ENCODE measurements at places on chromosomes 3 and 15.

DNA sequence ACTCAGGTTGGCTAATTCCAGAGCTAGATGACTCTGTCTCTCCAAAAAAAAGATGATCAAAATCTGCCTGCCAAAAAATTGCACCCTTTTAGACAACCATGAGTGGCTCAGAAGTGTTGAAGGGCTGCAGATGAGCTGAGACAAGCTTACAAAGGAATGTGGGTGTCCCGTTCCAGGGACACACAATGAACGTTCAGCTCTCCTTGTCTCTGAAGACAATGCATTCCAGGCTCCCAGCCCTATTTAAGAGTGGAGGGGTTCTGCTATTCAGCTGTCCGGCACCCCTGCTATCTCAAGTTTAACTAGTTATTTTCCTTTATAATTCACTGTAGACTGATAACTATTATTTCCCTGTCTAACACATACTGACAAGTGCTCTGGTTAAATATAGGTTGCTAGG lies 355.1 kb upstream of the WNT5A start:
- no peak for DNase-seq

DNA sequence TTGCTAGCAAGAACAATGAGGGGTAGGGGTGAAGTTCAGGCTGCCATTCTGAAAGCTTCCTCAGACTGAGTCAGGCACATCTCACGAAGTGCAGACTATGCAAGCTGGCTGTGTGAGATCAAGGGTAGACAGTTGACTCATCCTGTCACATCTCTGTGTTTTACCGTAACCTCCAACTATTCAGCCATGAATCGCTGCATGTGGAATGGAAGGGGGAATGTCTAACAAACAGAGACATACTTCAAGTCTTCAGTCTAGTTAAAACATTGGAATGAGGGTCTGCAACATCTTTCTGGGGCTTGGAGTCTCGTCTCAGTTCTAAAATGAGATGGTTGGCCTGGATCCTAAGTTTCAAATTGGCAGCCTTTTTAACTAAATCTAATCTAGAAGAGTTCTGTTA lies 25.9 kb downstream of the AGTR1 start:
- DNase-seq: no peak

GRCh38 chr15:99019558-99020540 lies 12.3 kb upstream of the PGPEP1L start:
- DNase-seq: no peak

GRCh38 chr3:10707400-10708215 lies 108.4 kb upstream of the SLC6A11 start:
- no peak for DNase-seq

- DNase-seq: no peak
Measured at GRCh38 chr3:124784686-124785382, 54.6 kb downstream of the UMPS start.

GRCh38 chr3:101857301-101857741 lies 8.0 kb downstream of the NFKBIZ start:
- DNase-seq: no peak

DNA sequence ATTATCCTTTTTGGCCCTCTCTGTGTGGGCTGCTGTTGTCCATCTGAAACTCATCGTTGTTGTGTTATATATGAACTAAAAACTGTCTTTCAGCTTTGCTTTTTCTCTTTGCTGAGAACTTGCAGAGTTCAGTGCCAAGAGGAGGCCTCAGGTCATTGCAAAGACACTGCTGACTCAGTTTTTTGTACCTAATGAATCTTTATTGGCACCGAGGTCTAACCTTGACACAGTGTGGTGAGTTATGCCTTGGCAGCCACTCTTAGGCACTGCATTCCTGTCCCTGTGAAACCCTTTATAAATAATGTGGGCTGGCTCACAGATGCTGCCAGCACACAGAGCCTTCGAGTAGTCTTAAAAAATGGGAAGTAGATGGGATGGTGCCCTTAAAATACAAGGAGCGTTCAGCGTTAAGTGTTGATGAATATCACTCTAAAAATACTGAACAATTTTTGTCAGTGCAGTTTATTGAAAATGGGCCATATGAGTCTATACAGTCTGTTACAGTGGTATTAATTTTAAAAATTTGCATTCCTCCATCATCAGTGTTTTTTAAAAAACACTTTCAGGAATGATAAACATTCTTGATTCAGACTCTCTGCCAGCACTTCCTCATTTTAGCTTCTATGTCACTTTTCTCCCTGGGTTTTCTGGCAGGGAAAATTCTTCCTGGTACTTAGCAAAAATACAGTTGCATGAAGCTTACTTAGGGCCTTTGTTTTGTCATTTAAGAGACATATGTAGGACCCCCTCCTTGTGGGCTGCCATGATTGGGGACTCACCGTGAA lies 234.1 kb downstream of the CACNA2D3 start:
- DNase-seq: no peak

DNA sequence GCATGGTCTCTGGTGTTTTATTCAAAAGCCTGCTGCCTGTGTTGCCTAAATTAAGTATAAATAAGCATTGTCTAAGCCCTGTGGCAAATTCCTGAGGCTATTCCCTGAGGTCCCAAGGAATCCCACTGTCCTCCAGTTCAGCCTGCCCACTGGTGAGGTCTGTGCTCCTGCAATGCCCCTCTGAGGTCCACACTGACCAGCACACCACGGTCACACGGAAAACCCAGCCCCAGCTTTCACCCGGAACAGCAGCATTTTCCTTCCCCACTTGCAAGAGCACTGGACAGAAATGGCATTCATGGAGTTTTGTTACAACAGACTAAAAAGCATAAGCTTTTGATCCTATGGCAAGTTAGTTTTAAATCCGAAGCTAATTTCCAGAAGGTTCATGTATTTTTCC lies 234.0 kb downstream of the KLF13 start:
- DNase-seq: no peak

GRCh38 chr15:82129761-82130160 lies 83.9 kb upstream of the MEX3B start:
- DNase-seq: no peak

GRCh38 chr3:176055836-176056235 lies 1141.4 kb downstream of the TBL1XR1 start:
- no peak for DNase-seq

DNA sequence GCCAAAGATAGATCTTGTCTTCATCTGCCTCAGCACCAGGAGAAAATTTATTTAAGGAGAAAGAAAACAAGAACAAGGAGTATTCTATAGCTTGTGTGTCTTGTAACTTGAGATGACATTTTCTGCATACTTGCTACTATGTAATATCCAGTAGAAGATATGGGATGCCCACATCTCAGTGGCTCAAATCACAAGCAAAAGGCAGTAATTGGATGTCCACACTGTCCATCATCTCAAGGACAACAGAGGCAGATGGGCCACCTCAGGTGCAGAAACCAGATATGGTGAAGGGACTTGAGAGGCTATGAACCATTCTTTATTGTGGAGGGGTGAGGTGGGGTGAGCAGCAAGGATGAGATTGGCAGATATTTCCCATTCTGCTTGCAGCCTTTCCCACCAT lies 309.0 kb downstream of the GBE1 start:
- DNase-seq: no peak

DNA sequence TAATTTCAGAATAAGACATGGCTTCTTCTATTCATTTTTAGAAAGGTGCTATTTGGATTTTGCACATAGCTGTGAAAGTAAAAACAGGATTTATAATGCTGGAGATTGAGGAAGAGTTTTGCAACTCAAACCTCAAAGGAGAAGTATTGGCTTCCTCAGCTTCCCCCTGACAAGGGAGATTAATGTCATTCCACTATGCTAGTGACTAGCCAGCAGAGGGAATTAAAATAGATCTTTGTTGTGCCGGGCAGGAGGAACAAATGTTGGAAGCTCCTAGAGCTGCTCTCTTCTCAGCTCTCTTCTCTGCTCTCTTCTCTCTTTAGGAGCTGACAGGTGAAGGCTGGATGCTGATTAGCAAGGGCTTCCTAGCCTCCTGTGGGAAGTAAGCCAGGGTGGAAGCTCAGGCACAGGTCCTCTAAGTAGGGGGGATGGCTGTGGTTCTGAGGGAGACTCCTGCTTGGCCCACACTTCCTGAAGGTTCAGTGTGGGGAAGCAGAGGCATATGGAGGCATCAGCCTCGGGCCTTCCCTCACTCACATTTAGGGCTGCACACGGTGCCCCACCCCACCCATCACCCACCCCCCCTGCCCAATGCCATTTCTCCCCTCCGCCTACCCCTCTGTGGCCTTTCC lies 29.6 kb downstream of the CX3CR1 start:
- no peak for DNase-seq

DNA sequence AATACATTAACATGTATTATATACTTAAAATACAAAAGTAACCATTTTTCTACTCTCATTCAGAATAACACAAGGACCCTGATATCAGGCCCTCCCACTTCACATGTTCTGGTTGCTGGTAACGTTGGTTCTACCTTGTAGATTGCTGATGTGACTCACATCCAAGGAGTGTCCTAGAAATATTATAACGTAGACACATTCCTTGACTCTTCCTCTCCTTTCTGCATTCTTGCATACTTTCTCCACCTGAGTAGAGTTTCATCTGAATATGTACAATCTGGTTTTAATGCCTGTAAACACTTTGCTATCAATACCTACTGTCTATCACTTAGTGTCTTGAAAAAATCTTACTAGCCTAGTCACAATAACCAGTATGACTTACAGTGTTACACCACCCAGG lies 35.0 kb upstream of the NEDD4 start:
- DNase-seq: no peak

DNA sequence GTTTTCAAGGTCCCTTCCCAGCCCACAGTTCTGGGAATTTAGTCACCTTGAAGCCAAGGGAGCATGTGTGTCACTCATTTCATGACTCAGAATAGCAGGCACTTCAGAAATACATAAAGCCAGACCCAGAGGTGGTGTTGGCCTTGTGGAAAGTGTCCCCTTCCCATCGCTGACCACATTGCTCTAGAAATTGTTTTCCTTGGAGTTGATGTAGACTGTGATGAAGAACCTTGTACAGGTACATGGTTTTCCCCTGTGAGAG lies 158.8 kb downstream of the SLCO3A1 start:
- DNase-seq: no peak

DNA sequence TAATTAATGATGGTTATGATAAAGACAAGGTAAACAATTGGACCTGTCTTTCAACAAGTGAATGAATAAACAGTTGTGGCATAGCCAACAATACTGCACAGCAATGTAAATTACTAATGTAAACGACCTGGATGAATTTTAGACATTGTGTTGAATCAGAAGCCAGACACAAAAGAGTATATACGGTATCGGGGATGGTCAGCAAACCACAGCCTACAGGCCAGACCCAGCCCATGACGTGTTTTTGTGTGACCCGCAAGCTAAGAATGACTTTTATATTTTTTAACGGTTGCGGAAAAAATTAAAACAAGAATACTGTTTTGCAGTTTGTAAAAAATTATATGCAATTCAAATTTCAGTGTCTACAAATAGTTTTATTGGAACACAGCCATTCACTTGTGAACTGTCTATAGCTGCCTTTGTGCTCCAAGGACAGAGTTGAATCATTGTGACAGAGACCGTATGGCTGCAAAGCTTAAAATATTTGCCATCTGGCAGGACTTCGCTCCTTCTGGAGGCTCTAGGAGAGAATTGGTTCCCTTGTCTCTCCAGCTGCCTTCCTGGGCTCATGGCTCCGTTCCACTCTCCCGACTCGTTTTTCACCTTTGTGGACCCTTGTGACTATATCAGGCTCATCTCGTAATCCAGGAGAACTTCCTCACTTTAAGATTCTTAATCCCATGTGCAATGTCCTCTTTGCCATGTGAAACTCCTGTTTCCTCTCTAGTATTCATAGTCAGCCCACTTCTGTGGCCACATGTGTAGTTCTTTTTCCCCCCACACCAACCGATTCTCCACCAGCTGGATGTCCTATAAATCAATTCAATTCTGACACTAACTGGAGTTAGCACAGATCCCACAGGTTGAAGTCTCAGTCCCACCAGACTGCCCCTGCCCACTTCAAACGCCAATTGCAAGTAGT lies 72.7 kb downstream of the CMTM8 start:
- DNase-seq: no peak

GRCh38 chr15:90035095-90035839 lies 34.1 kb downstream of the ZNF710 start:
- DNase-seq: no peak

DNA sequence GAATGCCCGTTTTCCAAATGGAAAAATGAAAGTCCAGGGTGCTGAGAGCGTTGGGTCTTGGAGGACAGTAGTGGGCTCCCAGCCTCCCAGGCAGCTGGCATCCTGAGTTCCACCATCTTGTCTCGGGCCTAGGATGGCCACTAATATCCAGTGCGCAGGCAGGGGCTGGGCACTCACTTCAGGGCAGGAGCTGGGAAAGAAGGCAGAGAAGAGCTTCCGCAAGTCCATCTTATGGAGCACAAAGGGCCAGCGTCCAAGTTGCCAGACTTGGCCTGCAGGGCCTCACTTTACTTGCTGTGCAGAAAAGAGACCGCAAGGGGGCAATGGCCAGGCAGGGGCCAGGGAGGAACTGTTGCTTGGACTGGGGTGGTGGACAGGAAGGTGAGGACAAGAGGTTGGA lies 46.1 kb downstream of the IQSEC1 start:
- no peak for DNase-seq

DNA sequence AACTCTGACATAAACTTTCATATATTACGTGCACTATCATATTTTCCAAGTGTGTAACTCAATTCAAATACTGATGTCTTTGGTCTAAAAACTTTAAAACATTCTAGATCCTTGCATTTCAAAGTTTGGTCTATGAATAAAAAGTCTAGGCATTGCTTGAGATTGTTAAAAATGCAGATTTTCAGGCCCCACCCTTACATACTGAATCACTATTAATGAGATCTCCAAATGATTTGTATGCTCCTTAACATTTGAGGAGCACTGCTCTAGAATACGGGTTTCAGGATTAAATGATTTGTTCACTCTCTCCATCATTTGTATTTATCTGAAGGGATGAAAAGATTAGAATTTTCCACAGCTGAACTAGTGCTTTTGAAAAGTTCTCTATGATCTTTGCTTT lies 202.9 kb downstream of the KBTBD8 start:
- DNase-seq: no peak

DNA sequence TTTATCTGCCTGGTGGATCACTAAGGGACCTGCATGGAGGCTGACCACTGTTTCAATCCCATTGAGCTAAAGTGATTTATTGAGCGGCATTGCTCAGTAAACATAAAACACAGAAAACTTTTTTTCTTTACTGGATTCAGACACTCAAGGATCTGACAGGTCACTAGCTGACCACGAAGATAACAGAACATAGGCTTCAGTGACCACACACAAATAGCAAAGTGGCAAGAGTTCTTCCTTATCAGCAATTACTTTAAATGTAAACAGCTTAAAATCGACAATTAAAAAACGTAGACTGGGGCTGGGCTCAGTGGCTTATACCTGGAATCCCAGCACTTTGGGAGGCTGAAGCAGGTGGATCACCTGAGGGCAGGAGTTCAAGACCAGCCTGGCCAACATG lies 48.7 kb downstream of the STAG1 start:
- no peak for DNase-seq

GRCh38 chr3:46135475-46135874 lies 72.6 kb downstream of the CCR1 start:
- no peak for DNase-seq

DNA sequence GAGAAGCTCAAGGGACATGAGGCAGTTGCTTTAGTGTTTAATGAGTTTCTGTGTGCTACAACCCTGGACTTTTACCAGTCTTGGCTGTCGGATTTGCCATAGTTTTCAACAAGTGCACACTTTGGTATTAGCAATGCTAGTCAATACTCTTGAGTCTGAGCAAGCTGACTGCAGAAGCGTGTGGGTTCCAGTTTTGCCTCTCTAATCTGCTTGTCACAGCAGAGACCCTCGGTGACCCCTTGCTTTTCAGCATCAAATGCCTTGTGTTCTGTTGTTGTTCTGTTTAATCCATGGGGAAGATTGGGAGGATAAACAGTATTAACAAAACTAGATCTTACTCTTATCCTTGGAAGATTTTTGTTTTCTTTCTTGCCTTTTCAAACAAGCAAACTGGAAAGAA lies 194.3 kb upstream of the CHRM5 start:
- DNase-seq: no peak

Measured in activated gamma-delta T cell treated with anti-CD3 and anti-CD28 coated beads, Interleukin-2, amount 50 U/mL, for 16 hours (primary cell).